ENCODE measurements at places on chromosomes 5 and 9.

DNA sequence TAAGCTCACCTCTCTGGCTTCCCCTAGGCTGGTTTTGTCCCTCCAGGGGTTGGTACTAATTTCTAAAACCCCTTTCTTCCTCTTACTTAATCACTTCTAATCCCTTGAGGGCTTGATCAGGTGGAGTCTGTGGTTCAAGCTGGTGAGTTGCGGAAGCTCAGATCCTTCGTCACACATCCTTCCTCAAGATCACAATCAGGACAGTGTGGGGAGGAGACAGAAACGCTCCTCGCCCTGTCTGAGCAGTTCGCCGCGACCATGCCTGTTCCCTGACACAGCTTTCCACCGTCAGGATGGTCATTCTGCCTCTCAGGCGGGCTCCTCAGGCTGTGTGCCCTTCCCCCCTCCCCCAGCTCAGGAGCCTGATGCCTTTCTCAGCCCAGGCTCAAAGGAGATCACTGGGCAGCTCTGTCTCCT lies 24.3 kb downstream of the CPLX2 start:
- no peak for DNase-seq

DNA sequence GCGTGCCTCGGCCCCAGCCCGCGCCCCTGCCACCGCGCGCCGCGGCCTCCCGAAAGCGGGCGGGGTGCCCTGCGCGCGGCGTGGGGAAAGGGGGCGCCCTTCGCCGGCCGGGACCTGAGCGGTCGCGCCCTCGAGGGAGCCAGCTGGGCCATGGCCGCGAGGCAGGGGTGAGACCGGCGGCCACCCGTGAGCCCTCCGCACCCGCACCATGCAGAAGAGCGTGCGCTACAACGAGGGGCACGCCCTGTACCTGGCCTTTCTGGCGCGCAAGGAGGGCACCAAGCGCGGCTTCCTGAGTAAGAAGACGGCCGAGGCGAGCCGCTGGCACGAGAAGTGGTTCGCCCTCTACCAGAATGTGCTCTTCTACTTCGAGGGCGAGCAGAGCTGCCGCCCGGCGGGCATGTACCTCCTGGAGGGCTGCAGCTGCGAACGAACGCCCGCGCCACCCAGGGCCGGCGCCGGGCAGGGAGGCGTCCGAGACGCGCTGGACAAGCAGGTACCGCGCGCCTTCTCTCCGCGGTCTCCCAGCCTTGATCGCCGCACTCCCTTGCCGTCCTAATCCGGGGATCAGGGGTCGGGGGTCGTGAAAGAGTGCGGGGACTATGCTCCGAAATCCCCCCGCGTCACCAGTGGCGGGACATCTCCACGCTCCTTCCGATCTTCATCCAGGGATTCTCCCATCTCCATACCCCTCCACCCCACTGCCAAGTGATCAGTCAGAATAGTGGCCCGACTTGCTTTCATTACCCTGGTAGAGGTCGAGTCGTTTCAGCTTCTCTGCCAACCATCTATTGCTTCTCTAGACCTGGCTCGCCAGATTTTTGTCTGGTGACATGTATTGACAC lies 590 bp downstream of the RASGRF2 start:
- peak; percentile 13 for DNase-seq

DNA sequence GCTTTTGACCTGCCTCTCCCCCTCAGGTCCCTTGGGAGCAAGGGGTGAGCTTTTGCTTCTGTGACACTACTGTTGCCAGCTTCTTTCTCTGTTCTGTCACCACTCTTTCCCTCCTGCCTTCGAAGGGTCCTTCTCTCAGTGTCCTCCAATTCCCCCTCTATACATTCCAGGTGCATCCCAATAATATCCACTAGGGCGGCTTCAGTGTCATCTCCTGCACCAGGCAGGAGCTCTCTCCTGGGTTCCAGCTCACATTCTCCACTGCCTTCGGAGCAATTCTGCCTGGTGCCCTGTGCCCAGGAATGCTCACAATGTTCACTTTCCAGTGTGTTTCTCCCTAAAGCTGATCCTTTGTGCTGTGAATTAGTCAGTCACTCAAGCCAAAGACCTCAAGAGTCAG lies 83.9 kb upstream of the CXCL14 start:
- DNase-seq: no peak

DNA sequence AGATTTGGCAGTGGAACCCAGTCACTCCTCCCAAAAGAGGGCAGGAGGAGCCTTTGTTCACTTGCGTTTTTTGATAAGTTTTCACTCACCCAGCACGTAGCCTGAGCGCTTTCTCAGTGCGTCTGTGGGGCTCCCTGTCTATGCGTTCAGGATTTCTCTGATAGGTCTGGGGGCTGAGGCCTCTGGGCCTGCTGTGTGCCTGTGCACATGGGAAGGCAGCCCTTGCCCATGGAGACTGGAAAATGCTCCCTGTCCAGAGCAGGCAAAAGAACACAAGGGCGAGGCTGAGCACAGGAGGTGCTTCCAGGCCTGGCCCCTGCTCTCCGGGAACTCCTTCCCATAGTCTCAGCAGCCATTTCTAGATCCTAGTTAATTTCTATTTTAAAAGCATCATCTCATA lies 249.9 kb downstream of the FSTL4 start:
- no peak for DNase-seq

- DNase-seq: no peak
Measured at GRCh38 chr5:137164536-137164935, 334.6 kb downstream of the SPOCK1 start.

DNA sequence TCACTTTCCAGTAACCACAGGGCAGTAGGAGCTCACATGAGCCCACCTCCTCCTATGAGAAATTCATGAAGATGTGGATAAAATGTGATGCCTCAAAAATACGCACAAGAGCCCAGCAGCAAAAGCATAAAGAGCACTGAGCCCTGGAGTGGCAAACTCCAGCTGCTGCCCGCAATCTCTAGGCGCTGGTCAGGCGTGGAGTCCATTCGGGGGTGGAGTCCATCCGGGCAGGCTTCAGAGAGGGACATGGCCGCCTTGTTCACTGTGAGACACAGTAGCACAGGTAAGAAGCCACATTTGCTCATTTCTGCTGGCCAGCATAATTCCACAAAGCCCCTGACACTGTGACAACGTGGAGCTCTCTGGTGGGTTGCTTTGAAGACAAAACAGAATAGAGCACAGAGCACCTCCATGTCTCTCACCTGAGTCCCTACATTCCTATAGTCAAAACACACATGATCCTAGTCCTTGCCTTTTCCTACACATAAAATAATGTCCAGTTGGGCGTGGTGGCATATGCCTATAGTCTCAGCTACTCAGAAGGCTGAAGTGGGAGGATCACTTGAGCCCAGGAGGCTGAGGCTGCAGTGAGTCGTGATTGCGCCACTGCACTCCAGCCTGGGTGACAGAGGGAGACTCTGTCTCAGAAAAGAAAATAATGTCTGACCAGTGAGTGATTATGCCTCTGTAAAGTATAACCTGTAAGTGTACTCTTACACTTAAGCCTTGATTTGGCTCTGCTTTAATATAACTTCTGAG lies 365.2 kb downstream of the GADD45G start:
- DNase-seq: no peak

DNA sequence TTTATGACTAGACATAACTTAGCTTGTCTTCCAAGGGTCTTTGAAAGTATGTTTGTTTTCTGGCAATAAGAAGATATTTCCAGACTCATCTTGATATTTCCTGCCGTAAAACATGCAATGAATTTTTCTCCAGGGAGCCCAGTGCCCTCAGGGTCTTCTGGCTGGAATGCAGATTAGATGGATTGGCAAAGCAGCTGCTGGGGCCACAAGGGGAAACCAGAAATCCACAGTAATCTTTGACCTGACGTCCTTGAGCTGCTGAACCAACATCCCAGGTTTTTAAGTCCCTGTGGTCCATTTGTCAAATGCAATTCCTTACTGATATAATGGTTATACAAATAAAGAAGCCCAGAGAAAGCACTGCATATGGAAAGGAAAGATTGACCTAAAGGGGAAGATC lies 93.0 kb downstream of the THBS4 start:
- no peak for DNase-seq

- DNase-seq: peak; percentile 27
Measured at GRCh38 chr9:86315078-86315477, 32.7 kb upstream of the ISCA1 start.

- DNase-seq: peak; percentile 75
Measured at GRCh38 chr5:107389130-107389774, 281.5 kb downstream of the EFNA5 start.

- DNase-seq: no peak
Measured at GRCh38 chr9:124527781-124528180, 20.6 kb upstream of the NR5A1 start.

DNA sequence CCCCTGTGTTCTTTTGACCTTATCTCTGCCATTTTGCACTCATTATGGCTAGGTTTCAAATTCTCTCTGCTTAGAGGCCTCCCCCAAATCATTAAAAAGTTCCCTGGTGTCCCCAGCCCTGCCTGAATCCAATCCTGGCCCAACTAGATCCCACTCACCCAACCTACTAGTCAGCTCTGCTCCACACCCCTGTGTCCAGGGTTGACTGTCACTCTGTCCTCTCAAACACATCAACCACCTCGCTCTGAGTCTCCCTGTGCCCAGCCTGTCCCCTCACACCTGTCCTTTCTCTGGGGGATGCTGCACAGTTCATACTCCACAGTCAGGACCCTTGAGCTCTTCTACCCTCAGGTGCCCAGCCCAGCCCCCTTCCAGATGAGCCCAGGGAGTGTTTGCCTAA lies 154.2 kb upstream of the SV2C start:
- no peak for DNase-seq

DNA sequence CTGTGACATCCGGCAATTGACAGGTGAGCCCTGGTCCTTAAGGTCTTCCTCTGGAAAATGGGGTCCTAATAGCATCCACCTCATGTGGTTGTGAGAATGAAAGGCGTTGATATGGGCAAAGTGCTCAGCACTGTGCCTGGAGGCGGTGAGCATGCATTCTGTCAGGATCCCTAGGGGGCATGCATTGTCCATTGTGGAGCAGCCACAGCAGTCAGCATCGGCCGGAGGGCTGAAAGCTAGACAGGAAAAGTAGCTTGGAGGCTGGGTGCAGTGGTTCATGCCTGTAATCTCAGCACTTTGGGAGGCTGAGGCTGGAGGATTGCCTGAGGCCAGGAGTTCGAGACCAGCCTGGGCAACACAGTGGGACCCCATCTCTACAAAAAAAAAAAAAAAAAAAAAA lies 122.2 kb downstream of the LHX2 start:
- DNase-seq: peak; percentile 67

- DNase-seq: peak; percentile 79
Measured at GRCh38 chr5:180785794-180786221, 16.8 kb downstream of the MGAT1 start.

DNA sequence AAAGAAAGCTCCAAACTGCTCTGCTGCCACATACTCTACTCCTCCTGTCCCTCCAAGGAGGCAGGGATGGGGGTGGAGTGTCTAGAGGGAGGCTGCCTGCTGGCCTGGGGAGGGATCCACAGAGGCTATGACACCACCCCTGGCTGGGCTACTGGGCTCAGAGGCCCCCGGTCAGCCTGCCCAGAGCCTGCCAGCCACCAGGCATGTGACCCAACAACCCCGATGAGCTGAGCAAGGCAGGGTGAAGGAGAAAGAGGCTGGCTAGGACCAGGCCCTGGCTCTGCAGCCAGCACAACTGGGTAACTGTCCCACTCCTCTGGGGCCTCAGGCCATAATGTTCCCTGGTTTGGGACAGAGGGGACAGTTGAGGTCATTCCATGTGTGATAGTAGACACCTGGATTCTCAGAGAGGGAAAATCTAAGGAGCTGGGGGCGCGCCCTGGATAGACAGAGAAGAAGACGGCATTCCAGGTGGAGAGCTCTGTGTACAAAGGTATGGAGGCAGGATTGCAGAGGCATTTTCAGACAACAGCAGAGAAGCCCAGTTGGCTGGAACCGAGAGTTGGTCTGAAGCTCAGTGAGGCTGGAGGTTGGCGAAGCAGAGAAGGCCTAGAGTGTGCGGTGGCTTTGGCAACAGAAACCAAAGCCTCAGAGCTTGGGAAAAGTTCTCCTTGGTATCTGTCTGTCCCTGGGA lies 33.8 kb upstream of the IL17B start:
- DNase-seq: no peak

DNA sequence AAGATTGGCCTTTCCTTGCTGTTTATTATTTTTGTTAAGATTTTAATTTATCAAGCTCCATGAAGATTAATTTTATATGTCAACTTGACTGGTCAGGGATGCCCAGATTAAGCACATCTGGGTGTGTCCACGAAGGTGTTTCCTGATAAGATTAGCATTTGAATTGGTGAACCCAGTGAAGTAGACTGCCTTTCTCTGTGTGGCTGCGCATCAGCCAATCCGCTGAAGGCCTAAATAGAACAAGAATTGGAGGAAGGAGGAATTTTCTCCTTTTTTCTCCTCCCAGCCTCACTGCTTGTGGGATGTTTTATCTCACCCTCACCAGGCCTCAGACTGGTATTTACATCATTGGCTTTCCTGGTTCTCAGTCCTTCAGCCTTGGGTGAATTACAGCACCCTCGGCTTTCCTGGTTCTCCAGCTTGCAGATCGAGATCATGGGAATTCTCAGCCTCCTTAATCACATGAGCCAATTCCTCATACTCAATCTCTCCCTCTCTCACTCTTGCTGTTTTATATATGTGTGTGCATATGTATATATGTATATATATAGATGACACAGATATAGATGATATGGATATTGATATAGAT lies 135.4 kb upstream of the SPEF2 start:
- DNase-seq: no peak

DNA sequence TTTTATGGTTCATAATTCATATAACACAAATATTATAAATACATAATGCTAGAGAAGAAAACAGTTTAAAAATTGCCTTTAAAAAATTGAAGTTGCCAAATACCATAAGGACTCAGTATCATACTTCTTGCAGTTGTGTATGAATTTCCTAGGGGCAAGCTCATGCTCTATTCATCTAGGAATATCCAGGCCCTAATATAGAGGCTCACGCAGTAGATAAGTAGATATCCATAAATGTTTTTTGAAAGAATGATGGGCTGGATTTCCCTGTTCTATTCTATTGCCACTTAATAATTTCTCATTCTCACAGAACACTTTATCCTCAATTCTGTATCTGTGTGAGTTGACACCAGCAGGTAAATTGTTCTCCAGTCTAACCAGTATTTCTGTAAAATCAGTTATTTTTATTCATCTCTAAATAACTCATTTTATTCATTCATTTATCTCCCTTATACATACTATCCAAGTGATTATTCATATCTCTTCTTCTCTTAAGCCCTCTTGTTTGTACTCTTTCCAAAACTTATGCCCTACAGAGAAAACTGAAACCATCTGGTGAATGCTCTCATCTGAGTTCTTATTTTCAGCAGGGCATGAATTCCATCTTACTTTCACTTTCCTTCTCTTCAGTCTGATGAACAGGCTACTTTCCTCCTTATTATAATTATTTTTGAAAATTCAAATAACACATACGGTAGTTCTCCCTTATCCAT lies 97.1 kb downstream of the SLC44A1 start:
- peak; percentile 48 for DNase-seq

GRCh38 chr9:89815903-89816573 lies 211.2 kb downstream of the GADD45G start:
- no peak for DNase-seq

- no peak for DNase-seq
Measured at GRCh38 chr9:99515093-99515492, 293.0 kb downstream of the SEC61B start.

- DNase-seq: no peak
Measured at GRCh38 chr9:137444106-137444790, 3.1 kb upstream of the ENTPD8 start.

- no peak for DNase-seq
Measured at GRCh38 chr9:89849096-89849495, 244.3 kb downstream of the GADD45G start.

GRCh38 chr9:105070176-105070575 lies 142.2 kb upstream of the ABCA1 start:
- peak; percentile 33 for DNase-seq

- DNase-seq: no peak
Measured at GRCh38 chr9:95021166-95021886, 294.8 kb downstream of the AOPEP start.

All from cardiac fibroblast (primary cell).